ENCODE measurements at places on chromosomes 6 and 20. TPM values are rescaled to one million over a fixed set of nuclear protein-coding genes. Genes with fewer than 3 reads are reported as not detected.
A peak's percentile ranks its signal among the peaks of the same experiment; 100 is the strongest.

The SIRPB1 gene
- total RNA-seq = not detected

The C6orf52 gene
- 4.1 TPM for total RNA-seq

The HLA-DQB2 gene
- total RNA-seq = not detected

DNA sequence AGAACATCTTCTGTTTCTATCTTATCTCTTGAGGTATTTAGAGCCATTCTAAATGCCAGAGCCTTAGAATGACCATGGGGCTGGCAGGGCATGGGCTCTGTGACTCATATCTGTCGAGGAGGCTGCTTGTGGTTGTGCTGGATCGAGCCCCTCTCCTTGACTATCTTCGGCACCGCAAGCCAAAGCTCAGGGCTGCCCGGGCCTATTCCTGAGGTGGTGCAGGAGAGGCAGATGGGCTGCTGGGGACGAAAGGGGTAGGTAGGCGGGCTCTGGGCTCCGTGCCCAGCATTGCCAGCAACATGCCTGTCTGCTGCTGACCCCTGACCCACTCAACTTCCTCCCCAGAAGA is 89.9 kb downstream of the NOL4L start:
- peak; percentile 18 for DNase-seq
- H3K27ac ChIP-seq = no peak overlapping the region
- H3K4me3 ChIP-seq = no peak overlapping the region
- H3K36me3 ChIP-seq = peaks cover 10% of the 10 kb centered on the region

DNA sequence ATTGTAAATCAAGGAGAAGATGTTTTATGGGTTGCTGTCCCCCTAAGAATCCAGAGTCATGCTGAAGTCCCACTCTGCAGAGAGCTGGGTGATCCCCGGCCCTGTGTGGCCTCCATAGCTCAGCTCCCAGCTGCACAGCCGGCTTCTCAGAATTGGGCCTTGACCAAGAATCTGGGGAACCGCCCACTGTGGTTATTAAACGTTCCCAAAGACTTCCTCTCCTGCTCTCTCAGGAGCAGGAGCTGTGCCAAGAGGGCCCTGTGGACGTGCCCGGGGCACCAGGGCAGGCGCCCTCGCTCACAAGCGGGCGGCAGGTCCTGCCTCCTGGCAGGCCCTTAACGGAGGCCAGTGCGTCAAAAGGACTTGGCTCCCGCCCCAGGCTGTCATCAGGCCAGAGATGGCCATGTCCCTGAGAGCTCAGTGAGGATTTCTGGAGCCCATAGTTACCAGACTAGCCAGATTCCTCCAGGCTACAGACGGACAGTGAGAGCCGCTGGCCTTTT is 30.4 kb downstream of the ZC3H12D start:
- H3K4me3 ChIP-seq = no peak overlapping the region
- H3K36me3 ChIP-seq = no peaks in the 10 kb centered on the region
- DNase-seq = no peak
- H3K4me1 ChIP-seq = no peaks in the 10 kb centered on the region

GRCh38 chr6:48743738-48744137 is 632.7 kb upstream of the PTCHD4 start:
- H3K4me3 ChIP-seq = no peak overlapping the region
- DNase-seq = no peak
- no peaks in the 10 kb centered on the region for H3K36me3 ChIP-seq
- no peaks in the 10 kb centered on the region for H3K27me3 ChIP-seq

- peaks cover 8% of the 10 kb centered on the region for H3K27me3 ChIP-seq
- peaks cover 9% of the 10 kb centered on the region for H3K4me1 ChIP-seq
- DNase-seq = peak; percentile 86
- peak within 1 kb of the TSS; percentile 85 for H3K4me3 ChIP-seq
- H3K27ac ChIP-seq = peak within 1 kb of the TSS; percentile 38
- no peaks in the 10 kb centered on the region for H3K36me3 ChIP-seq
These were observed at the start of gene BMP6 for GRCh38 chr6:7725849-7726415. BMP6 (plus strand) TSS chr6:7726099; CDS start chr6:7726956, 857 bp downstream.

DNA sequence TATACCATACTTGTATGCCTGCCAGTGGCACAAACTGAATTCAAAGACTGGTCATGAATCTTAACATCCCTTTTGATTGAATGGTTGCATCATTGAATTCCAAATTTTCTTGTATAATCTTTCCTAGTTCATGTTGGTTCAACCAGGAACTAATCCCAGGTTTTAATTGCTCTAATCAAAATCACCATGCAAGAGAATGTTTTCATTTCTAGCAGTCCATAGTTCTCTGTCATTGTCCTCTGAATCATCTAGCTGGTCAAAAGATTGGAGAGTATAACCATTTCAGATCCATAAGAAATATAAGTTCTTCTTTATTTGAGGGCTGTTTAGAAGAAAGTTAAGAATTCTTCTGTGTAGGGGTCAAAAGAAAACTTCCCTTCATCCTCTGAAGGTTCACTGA is 57.2 kb downstream of the ZNF292 start:
- peaks cover 2% of the 10 kb centered on the region for H3K27me3 ChIP-seq
- no peak overlapping the region for H3K27ac ChIP-seq
- no peaks in the 10 kb centered on the region for H3K36me3 ChIP-seq
- DNase-seq = no peak

GRCh38 chr6:87697581-87698546 is 4.2 kb downstream of the AKIRIN2 start:
- peaks cover 14% of the 10 kb centered on the region for H3K27me3 ChIP-seq
- peak overlapping the region; percentile 86 for H3K27ac ChIP-seq
- no peak for DNase-seq
- no peaks in the 10 kb centered on the region for H3K36me3 ChIP-seq

DNA sequence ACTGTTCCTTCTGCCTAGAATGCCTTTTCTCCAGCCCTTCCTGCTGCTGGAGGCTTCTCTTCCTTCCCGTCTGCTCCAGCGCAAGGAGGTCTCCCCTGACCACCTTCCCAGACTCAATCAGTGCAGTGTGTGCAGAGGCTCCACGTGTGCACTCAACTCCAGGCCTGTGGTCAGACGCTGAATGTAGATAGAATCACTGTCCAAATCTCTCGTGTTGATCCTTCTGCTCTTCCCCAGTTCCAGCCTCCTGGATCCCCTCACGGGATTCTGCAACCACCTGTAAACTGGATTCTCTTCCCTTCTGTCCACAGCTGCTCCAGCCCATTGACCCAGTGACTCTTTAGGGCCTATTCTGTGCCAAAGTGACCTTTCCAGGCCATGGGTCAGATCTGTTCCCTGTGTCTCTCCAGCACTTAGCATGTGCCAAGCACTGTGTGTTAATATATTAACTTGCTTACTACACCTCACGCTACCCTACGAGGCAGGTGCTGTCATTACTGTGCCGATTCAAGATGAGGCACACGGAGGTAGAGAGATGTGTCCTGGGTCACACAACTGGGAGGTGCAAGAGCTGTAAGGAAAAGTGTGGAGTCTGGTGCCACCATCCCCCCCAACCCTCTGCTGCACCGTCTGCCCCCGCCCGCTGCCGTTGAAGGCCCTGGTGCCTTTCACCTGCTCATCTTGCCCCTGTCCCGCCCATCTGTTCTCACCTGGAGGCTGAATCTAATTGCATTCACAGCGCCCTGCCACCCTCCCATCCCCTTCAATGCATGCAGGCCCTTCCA is 112.2 kb downstream of the SULF2 start:
- H3K4me3 ChIP-seq = no peak overlapping the region
- peaks cover 5% of the 10 kb centered on the region for H3K36me3 ChIP-seq
- peak overlapping the region; percentile 16 for H3K27ac ChIP-seq

DNA sequence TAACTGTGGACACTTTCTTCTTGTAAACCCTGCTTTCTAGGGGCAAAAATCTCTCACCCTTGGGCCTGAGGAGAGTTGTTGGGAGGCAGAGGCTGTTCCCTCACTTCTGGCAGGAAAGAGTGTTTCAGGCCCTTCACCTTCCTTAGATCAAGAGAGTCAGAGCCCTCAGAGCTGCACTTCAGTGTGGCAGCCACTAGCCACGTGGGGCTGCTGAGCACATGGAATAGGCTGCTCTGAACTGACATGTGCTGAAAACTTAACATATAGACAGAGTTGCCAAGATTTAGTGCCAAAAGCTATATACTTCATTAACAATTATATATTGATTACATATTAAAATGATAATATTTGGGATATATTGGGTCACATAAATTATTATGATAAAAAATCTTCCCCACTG is 4.4 kb upstream of the LMBRD1 start:
- no peak for DNase-seq
- H3K4me3 ChIP-seq = no peak overlapping the region
- no peaks in the 10 kb centered on the region for H3K36me3 ChIP-seq
- H3K4me1 ChIP-seq = no peaks in the 10 kb centered on the region
- peaks cover 5% of the 10 kb centered on the region for H3K27me3 ChIP-seq

GRCh38 chr6:114304304-114304887 is 38.4 kb downstream of the HS3ST5 start:
- DNase-seq = no peak
- peaks cover 6% of the 10 kb centered on the region for H3K36me3 ChIP-seq
- peaks cover 10% of the 10 kb centered on the region for H3K4me1 ChIP-seq
- H3K4me3 ChIP-seq = no peak overlapping the region

GRCh38 chr6:111711984-111712752 is 106.5 kb upstream of the TRAF3IP2 start:
- peaks cover 48% of the 10 kb centered on the region for H3K4me1 ChIP-seq
- H3K36me3 ChIP-seq = no peaks in the 10 kb centered on the region
- peaks cover 3% of the 10 kb centered on the region for H3K27me3 ChIP-seq
- H3K27ac ChIP-seq = peak overlapping the region; percentile 95
- H3K4me3 ChIP-seq = peak overlapping the region; percentile 59

- no peaks in the 10 kb centered on the region for H3K4me1 ChIP-seq
- H3K4me3 ChIP-seq = no peak overlapping the region
- no peaks in the 10 kb centered on the region for H3K36me3 ChIP-seq
- DNase-seq = peak; percentile 58
- H3K27ac ChIP-seq = no peak overlapping the region
These were observed 67.9 kb downstream of the NCOA7 start for GRCh38 chr6:125858427-125859320.

DNA sequence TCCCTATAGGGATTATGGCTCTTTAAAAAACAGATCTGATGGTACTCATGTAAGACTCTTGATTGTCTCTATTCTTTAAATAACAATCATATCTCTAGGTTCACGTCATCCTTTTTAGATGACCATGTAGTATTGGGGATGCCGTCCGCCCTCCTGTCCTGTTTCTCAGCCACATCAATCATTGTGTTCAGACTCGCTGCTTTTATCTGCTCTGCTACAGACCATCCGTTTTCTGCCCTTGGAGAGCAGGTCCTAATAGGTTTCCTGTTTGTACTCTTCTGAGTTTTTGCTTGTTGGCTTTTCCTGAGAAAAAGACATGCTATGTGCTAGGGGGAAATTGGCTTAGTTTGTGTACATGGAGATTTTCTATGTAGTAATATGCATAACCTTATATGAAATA is 76.8 kb downstream of the SASH1 start:
- no peak overlapping the region for H3K27ac ChIP-seq
- H3K27me3 ChIP-seq = no peaks in the 10 kb centered on the region
- no peak for DNase-seq
- H3K36me3 ChIP-seq = no peaks in the 10 kb centered on the region
- no peak overlapping the region for H3K4me3 ChIP-seq

GRCh38 chr20:31833130-31833930 is 12.1 kb downstream of the FOXS1 start:
- H3K4me1 ChIP-seq = peaks cover 30% of the 10 kb centered on the region
- peak overlapping the region; percentile 5 for H3K27ac ChIP-seq
- H3K27me3 ChIP-seq = peaks cover 6% of the 10 kb centered on the region

DNA sequence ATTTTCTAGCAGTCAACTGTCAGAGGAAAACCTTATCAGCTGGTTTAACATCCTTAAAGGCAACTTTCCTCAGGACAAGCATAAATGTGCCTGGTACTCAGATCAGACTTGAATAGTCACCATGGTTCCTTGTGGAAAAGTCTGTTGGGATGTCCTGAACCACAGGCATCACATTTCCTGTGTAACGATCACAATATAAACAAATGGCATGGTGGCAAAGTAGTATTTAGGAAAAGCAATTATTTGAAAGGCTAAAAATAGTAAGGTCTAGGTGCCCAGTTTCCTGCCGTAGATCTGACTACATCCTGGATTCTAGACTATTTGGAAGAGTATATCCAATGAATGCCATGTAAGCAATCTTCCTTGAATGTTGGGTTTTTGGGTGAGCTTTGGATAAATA is 271.9 kb upstream of the AGPAT4 start:
- no peak overlapping the region for H3K4me3 ChIP-seq
- H3K4me1 ChIP-seq = no peaks in the 10 kb centered on the region
- peaks cover 2% of the 10 kb centered on the region for H3K27me3 ChIP-seq

DNA sequence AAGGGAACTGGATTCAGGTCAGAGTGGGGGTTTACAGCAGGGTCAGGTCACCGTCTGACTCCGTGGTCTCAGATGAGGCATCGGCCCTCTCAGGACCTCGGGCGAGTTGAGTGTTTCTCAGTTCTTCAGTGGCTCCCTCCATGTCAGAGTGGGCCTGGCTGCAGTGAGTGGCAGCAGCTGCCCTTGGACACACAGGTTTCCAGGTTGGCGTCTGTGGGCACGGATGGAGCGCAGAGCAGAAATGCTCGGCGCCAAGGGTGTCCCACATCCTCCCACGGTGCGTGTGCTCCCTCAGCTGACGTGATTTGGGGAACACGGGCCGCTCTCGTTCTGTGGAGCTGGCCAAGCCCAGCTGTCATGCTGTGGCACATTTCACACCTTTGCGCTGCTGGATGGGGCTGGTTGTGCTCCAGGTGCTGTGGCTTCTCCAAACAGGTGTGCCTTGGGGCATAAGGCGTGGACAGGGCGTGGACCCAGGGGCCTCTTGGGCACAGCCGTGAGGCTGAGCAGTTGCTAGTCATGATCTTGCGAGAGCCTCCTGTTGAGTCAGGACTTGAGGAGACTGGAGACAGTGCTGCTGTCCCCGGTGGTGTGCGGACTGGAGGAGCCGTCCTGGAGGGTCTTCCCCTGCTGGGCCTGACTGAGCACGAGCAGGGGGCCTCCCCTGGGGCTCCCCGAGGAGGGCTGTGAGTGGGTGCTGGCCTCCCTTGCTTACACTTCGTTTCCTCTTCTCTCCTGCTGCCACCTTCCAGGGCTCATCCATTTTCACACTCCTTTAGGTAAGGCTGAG is 9.5 kb upstream of the DNAJC5 start:
- H3K36me3 ChIP-seq = no peaks in the 10 kb centered on the region
- no peak overlapping the region for H3K4me3 ChIP-seq
- no peak overlapping the region for H3K27ac ChIP-seq
- no peak for DNase-seq
- H3K4me1 ChIP-seq = no peaks in the 10 kb centered on the region

DNA sequence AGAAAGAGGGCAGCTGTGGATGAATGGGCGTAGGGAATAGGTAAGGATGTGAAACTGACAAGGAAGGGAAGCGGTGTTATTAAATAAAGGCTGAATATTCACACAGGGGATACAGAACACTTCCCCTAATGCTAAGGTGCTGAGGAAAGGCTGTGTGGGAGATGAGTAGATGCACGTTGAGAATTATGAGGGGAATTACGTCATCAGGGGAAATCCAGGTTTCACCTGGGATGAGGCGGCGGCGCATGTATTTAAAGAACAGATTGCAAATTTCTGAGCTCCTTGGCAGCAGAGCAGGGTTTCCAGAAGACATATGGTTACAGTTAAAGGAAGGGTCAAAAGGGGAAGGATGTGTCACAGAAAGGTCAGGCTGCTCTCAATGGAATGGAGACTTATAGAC is 28.7 kb upstream of the EDN1 start:
- H3K4me1 ChIP-seq = peaks cover 9% of the 10 kb centered on the region
- H3K27ac ChIP-seq = peak overlapping the region; percentile 1
- no peaks in the 10 kb centered on the region for H3K27me3 ChIP-seq
- no peak for DNase-seq
- H3K4me3 ChIP-seq = no peak overlapping the region
- H3K36me3 ChIP-seq = no peaks in the 10 kb centered on the region

GRCh38 chr20:58306421-58307261 is 2.9 kb upstream of the RAB22A start:
- H3K27me3 ChIP-seq = no peaks in the 10 kb centered on the region
- H3K4me1 ChIP-seq = no peaks in the 10 kb centered on the region
- no peak for DNase-seq
- H3K36me3 ChIP-seq = no peaks in the 10 kb centered on the region
- no peak overlapping the region for H3K4me3 ChIP-seq
- no peak overlapping the region for H3K27ac ChIP-seq

Measured in glutamatergic neuron (in vitro differentiated cells).